ENCODE measurements at places on chromosomes 16 and 17. TPM values are rescaled to one million over a fixed set of nuclear protein-coding genes. Genes with fewer than 3 reads are reported as not detected.

- DNase-seq = no peak
These were observed 8.1 kb upstream of the CACNG5 start for GRCh38 chr17:66826856-66827255.

GRCh38 chr16:2519711-2520080 lies 475 bp upstream of the AMDHD2 start:
- DNase-seq = no peak

DNA sequence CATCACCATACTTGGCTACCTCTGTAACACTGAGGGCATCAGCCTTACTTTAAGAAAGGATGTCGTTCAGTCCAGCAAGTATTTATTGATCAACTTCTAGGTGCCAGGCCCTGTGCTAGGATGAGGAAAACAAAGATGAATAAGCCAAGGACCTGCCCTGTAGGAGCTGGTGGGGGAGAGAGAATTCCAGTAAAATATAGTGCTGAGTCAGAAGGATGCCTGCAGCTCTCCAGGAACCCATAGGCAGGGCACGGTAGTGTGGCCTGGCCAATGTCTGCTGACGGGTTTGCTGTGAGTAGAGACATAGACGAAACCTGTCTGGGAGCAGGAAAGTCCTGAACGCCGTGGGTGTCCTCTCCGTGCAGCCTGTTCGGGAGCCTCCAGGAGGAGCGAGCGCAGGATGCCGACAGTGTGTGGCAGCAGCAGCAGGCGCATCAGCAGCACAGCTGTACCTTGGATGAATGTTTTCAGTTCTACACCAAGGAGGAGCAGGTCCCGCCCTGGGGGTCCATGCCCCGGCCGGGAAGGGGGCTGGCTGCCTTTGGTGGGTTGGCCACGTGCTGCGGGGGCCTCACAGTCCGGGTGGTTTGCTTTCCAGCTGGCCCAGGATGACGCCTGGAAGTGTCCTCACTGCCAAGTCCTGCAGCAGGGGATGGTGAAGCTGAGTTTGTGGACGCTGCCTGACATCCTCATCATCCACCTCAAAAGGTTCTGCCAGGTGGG lies 55.6 kb downstream of the USP43 start:
- DNase-seq = no peak

DNA sequence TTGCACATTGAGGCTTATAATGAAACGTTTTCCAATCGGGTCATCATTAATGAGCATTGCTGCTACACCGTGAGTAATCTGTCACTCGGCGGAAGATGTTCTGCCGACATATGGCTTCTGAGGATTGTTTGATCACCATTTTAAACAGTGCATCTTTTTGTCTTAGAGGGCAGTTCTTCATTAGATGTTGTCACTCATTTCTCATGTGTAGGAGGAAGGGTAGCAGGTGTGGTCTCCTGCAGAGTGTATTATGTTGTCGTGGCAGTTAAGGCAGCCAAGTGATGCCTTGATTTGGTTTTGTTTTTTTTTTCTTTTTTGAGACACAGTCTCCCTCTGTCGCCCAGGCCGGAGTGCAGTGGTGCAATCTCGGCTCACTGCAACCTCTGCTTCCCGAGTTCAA lies 50.5 kb downstream of the SEC14L1 start:
- no peak for DNase-seq

- DNase-seq = no peak
These were observed 97.0 kb upstream of the FA2H start for GRCh38 chr16:74871608-74872007.

DNA sequence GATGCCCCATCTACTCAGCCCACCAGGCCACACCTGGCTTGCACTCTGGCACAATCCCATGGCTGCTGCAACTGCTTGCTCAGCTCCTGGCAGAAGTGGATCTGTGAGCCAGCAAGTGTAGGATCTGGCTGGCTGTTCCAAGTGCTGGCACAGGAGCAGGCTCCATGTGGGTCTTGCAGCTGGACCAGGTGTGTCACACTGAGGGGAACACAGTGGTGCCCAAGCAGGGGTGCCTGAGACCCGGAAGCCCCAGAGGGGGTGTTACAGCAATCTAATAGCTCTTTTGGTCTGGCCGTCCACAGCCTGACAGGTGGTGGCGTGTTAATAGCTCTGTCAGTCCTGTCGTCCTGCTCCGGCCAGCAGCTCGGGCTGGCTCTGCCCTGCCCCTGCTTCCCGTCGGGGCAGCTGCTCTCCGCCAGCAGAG lies 19.6 kb upstream of the GOT2 start:
- DNase-seq = no peak

DNA sequence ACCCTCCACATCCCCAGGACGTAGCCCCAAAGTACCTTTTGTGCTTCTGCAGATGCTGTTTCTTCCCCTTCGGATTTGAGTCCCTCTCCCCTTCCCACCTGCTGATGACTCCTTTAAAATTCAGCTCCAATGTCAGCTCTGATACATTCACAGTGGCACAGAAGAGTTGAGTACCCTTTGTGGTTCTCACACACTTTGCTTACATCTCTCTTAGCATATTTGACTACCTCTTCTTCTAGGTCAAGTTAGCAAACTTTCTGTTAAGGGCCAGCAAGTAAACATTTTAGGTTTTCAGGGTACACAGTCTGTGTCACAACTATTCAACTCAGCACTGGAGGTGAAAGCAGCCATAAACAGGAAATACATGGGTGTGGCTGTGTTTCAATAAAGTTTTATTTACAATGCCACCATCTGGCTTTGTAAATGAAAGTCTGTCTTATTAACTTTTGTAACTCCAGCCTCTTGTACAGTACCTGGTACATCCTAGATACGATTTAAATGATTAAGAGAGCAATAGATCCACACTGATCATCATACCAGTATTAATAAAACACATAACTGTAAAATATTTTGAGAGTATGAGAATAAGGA lies 161.7 kb downstream of the SOX9 start:
- DNase-seq = no peak

DNA sequence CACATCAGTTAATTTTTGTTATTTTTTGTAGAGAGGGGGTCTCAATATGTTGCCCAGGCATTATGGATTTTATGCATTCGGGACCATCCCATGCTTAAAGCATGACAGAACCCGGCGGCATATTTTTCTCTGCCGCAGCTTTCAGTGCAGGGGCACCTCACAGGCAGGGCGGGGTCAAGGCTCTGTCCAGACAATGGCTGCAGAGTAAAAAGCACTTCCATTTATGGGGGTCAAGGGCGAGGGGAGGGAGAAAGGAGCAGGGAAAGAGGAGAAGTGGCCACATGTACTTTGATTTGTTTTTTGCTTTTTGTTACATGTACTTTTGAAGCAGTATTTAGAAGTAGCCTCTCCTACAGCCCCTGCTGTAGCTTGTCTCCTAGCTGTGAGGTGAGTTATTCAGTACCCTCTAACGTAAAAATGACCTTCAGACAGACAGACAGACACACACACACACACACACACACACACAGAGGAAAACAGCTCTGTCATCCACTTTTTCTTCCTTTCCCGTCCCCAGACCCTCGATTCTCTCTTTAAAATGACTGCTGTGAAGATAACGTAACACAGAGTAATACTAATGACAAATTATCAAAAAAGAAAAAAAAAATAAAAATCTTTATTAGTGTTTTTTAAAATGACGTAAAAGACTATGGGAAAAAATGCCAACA lies 856 bp upstream of the SCPEP1 start:
- no peak for DNase-seq

DNA sequence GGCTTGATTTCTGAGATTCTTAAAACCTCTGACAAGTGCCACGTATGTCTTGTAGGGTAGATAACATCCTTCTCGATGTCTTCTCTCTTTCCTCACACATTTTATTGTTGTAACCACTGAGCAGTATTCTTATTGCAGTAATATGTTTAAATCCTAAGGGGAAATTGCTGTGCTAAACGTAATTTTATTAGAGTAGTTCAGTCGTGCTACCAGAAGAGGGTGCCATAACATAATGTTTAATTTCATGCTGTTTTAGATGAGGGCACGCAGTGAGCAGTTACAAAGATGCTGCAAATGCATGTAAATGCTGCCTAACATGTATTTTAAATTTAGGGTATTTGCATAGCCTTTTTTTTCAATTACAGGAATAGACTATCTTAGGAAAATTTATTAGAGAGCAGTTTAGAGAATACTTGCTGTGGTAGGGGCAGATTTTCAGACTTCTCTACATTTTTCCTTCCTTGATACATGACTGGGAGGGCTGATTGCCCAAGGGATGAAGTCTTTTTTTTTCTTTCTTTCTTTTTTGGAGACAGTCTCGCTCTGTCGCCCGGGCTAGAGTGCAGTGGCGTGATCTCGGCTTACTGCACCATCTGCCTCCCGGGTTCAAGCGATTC lies 51.7 kb downstream of the GAN start:
- no peak for DNase-seq

- no peak for DNase-seq
These were observed 66.1 kb downstream of the PLD6 start for GRCh38 chr17:17139972-17140589.

DNA sequence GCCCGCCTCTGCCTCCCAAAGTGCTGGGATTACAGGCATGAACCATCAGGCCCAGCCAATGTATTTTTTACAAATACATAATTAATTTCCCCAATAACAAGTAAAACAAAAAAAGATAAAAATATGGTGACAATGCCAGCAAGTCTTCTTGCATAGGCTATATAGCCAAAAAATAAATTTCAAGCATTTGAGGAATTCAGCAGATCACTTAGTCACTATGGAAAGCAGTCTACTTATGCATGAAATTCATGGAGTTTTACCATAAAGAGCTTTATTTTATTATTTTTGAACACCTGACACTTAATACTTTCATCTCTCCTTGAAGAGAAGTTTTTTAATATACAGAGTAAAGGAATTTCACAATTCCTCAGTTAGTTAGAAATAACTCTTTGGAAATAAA lies 56.4 kb downstream of the BRIP1 start:
- no peak for DNase-seq

- DNase-seq = no peak
These were observed 360.8 kb downstream of the C16orf95 start for GRCh38 chr16:86956437-86956836.

DNA sequence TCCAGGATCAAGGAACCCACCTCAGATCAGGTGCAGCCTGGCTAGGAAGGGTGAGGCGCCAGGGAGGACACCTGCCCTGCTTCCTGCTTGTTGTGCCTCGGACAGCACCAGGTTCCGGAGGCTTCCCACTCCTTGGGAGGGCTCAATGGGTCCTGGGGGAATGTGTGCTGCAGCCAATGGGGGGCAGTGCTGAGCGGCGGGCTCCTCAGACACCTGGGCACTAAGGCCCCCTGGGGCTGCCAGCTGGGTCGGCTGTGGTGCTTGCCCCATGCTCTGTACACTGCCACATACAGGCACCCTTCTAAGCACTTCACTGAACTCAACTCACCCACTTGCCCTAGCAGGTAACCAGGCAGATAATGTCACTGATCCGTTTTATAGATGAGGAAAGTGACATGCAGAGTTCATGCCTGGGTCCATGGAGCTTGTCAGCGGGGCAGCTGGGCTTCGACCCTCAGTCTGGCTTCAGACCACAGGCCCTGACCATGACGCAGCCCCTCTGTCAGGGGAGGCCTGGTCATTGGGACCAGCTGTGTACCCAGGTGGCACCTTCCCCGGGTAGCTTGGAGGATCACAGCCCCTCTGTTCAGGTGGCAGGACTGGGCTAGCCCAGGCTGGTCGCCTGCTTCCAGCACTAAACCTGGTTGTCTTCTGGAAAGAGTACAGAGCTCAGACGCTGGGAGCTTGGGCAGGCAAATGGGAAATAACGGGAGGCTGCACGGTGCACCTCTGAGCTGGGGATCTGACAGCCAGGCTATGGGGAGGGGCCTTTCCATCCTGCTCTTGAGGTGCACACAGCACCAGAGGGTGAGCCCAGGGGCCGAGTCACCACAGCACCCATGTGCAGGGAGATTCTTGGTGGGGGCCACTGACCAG lies 8.2 kb downstream of the FN3K start:
- no peak for DNase-seq

DNA sequence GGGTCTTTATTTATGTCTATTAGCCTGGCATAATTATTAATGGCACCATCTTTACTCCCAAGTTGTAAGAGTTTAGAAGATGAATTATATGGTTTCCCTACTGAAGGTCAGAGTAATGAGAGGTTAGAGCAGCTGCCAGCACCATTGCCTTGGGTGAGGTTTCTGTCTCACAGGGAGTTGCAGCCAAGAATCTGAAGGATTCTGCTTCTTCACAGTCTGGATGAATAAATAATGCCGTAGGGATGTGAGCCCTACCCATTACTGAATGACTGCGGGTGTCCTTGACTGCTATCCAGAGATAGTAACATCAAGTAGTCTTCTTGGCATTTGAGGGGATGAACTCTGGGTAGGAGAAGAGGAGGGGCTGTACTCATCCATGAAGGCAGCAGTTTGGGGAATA lies 52.8 kb upstream of the SMIM36 start:
- DNase-seq = no peak

DNA sequence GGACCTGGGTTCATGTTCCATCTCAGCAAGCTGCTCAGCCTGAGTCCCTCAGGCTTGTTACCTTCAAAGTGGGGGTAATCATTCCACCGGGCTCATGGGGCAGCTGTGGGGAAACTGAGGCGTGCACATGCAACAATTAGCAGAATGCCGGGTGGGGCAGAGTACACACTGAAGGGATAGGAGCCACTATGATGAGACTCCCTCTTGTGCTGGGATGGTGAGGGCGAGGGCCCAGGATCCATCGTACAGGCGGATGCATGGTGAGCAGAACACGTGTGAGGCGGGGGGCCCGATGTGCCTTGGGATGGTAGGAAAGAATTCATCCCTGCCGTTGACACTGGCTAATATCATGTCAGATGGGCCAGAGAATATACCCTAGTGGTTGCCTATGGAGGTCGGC lies 25.5 kb upstream of the MAP3K14 start:
- no peak for DNase-seq

DNA sequence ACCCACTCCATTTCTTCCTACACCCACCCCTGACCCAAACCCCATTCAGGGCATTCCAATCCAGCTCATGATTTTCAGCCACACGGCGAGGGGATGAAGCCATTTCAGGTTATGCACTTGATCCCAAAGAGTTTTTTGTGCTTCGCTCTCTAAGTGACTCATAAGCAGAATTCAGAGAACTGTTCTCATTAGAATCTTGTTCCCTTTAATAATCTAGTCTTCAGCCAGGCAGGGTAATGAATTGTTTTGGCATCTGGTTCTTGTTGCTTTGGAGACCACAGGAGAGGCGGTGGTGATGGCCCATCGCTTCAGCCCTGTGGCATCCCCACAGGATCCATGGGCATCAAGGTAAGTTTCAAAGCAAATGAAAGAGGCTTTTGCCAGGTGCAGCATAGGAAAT lies 4.8 kb upstream of the KRT31 start:
- DNase-seq = no peak

Gene PPM1E
- total RNA-seq = 0.32 TPM

Gene CACNG5
- 0.19 TPM for total RNA-seq

Gene KRT24
- total RNA-seq = 1.1 TPM

Gene SULT1A2
- total RNA-seq = 12.6 TPM

Gene TNFSF12
- 11.4 TPM for total RNA-seq

Gene TPSB2
- 39.1 TPM for total RNA-seq

Gene HLF
- total RNA-seq = 3.0 TPM

Gene TBC1D3C
- total RNA-seq = not detected

Gene MYL11
- 1.1 TPM for total RNA-seq

Gene TP53TG3D
- total RNA-seq = not detected

Gene PPY
- total RNA-seq = 0.49 TPM

Gene IL17C
- total RNA-seq = not detected

All from colonic mucosa (tissue), 4 donors.